Activated CD4-positive, alpha-beta memory T cell treated with anti-CD3 and anti-CD28 coated beads for 36 hours (primary cell): ENCODE measurements at places on chromosomes 7 and 10. TPM values are rescaled to one million over a fixed set of nuclear protein-coding genes. Genes with fewer than 3 reads are reported as not detected.

DNA sequence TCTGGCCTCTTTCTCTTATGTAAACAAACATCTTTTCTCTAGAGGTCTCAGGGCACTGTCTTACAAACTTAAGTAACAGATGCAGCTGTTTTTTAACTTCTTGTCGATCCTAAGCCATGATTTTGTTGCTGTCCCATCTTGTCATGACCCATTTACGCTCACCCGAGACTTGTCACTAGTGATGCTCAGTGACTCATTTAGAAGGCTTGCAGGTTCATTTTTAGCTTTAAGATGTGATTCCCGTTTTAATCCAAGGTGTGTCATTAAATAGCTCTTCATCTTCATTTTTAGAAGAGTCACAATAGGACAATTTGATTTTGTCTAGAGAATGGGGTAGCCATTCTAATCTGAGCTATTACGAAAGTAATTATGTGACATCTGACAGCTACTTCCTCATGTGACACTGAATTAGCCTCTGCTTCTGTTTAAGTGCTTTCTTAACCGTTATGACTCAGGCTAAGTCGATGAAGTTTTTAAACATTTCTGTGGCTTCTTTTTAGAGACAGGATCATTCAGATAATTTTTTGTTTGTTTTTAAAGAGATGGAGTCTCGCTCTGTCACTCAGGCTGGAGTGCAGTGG is 42.7 kb downstream of the SPDYE5 start:
- DNase-seq: no peak
- H3K4me3 ChIP-seq: no peak overlapping the region
- peak overlapping the region; percentile 2 for H3K27ac ChIP-seq
- no peaks in the 10 kb centered on the region for H3K36me3 ChIP-seq

The TMEM270 gene
- not detected for total RNA-seq

The HOXA3 gene
- total RNA-seq: not detected

- peaks cover 2% of the 10 kb centered on the region for H3K4me1 ChIP-seq
- no peak overlapping the region for H3K4me3 ChIP-seq
- no peak for DNase-seq
- no peak overlapping the region for H3K27ac ChIP-seq
- no peaks in the 10 kb centered on the region for H3K27me3 ChIP-seq
- H3K36me3 ChIP-seq: no peaks in the 10 kb centered on the region
These were observed 32.6 kb downstream of the ARHGAP21 start for GRCh38 chr10:24690961-24691512.

GRCh38 chr10:9921544-9921943 is 1096.1 kb upstream of the CELF2 start:
- H3K36me3 ChIP-seq: no peaks in the 10 kb centered on the region
- H3K4me1 ChIP-seq: no peaks in the 10 kb centered on the region
- peaks cover 1% of the 10 kb centered on the region for H3K27me3 ChIP-seq
- no peak for DNase-seq
- no peak overlapping the region for H3K27ac ChIP-seq
- no peak overlapping the region for H3K4me3 ChIP-seq

DNA sequence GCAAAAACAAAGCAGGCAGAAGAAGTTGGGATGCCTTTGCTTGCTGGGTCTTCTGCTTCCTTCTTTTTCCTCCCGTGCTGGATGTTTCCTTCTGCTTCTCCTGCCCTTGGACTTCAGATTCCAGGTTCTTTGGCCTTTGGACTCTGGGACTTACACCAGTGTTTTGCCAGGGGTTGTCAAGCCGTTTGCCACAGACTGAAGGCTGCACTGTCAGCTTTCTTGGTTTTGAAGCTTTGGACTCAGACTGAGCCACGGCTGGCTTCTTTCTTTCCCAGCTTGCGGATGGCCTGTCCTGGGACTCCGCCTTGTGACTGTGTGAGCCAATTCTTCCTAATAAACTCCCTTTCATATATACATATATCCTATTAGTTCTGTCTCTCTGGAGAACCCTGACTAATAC is 11.3 kb upstream of the LCOR start:
- DNase-seq: no peak
- H3K27me3 ChIP-seq: no peaks in the 10 kb centered on the region
- no peak overlapping the region for H3K4me3 ChIP-seq
- no peaks in the 10 kb centered on the region for H3K36me3 ChIP-seq
- no peak overlapping the region for H3K27ac ChIP-seq

DNA sequence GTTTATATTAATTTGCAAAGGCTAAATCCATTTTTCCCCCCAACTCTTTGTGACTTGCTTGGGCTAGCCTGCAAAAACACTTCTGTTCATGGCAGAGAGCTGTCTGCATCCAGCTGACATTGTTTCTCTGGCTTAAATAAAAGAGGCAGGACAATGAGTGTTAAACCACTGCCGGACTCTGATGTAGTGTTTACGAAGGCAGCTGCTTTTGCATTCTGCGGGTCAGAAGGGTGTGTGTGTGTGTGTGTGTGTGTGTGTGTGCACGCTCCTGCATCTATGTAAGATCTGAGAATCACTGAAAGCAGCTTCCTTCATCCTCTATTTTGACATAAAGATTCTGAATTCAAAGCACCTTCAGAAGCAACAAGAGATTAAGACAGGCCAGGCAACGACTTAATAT is 28.3 kb downstream of the NRP1 start:
- peaks cover 2% of the 10 kb centered on the region for H3K4me1 ChIP-seq
- H3K27ac ChIP-seq: no peak overlapping the region
- H3K27me3 ChIP-seq: peaks cover 2% of the 10 kb centered on the region
- DNase-seq: no peak
- H3K4me3 ChIP-seq: no peak overlapping the region
- H3K36me3 ChIP-seq: no peaks in the 10 kb centered on the region

DNA sequence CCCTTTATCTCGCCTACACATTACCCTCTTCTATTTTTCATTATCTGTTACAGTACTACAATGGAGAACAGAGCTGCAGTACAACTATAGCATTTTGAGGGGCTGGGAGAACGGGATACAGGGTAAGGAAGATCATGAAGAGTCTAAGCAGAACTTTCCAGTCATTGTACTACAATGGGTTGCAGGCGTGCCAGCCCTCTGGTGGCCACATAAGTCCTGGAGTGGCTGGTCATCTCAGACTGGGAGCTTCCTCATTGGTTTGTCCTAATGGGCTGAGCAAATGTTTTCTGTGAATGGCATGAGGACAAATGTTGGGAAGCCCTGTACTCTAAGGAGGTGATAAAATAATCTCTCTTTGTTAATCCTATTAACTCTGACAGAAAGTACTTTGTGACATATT is 33.0 kb downstream of the TMEM106B start:
- no peak for DNase-seq
- peaks cover under 1% of the 10 kb centered on the region for H3K27me3 ChIP-seq
- peaks cover 10% of the 10 kb centered on the region for H3K4me1 ChIP-seq
- no peak overlapping the region for H3K27ac ChIP-seq
- no peak overlapping the region for H3K4me3 ChIP-seq

GRCh38 chr7:55189146-55189766 is 170.4 kb downstream of the EGFR start:
- no peak overlapping the region for H3K27ac ChIP-seq
- no peak overlapping the region for H3K4me3 ChIP-seq
- H3K36me3 ChIP-seq: no peaks in the 10 kb centered on the region
- no peaks in the 10 kb centered on the region for H3K4me1 ChIP-seq
- DNase-seq: no peak
- H3K27me3 ChIP-seq: peaks cover 14% of the 10 kb centered on the region

The CAV1 gene
- 0.07 TPM for total RNA-seq

DNA sequence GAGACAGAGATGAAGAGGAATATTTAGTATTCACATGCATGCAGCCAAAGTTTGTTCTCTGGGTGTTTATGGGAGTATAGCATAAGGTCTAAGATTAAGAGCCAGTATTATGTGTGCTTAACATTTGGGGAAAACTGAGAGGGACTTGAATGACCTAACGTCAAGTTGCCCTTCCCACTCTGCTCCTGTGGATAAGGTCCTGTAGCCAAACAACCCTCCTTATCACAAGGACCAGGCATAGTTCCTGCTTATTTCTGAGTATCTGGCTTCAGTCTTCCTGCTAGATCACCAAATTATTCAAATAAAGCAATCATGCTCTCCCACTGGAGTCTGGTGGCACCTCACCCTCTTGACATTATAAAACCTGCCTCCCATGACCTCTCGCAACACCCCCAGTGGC is 137.9 kb upstream of the SEMA3E start:
- no peaks in the 10 kb centered on the region for H3K27me3 ChIP-seq
- H3K36me3 ChIP-seq: no peaks in the 10 kb centered on the region
- no peak overlapping the region for H3K27ac ChIP-seq
- no peak overlapping the region for H3K4me3 ChIP-seq
- no peaks in the 10 kb centered on the region for H3K4me1 ChIP-seq

DNA sequence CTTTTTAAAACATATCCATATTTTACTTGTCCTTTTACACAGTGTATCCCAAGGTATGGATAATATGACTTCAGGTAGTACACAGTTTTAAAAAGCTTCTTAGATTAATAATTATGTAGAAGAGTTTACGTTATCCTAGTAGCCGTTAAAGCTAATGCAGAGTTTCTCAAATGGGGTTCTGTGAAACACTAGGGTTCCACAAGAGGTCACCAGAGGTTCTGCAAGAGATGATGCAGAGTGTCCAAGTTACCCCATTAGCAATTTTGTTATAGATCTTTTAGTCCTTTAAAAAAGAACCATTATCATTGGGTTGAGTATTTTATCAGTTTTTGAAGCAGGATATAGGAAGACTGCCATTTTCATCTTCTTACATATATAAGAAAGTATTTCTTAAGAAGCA is 298.9 kb upstream of the HPS1 start:
- H3K4me3 ChIP-seq: no peak overlapping the region
- no peak overlapping the region for H3K27ac ChIP-seq
- H3K27me3 ChIP-seq: no peaks in the 10 kb centered on the region
- H3K4me1 ChIP-seq: no peaks in the 10 kb centered on the region
- DNase-seq: no peak
- H3K36me3 ChIP-seq: no peaks in the 10 kb centered on the region

- peaks cover 7% of the 10 kb centered on the region for H3K4me1 ChIP-seq
- DNase-seq: no peak
These were observed 215.0 kb downstream of the USP6NL start for GRCh38 chr10:11396311-11396955.

DNA sequence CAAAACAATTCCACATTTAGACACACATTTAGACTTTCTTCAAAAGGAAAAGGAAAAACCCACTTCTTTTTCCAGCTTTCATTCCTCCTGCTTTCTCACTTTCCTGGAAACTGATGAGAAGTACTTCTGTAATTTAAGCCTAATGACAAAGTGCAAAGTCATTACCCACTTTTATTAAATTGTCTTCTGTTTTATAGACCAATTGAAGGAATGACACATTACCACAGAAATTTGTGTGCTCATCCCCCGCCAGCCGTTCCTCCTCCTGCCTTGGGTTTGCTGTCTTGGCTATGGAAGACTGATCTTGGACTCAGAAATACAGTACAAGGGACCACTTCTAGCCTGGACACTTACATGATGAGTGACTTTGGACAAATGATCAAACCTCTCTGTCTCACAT is 717.8 kb downstream of the SORCS3 start:
- H3K4me3 ChIP-seq: no peak overlapping the region
- no peaks in the 10 kb centered on the region for H3K36me3 ChIP-seq
- H3K27ac ChIP-seq: no peak overlapping the region

- no peak for DNase-seq
- no peaks in the 10 kb centered on the region for H3K27me3 ChIP-seq
- H3K36me3 ChIP-seq: peaks cover 48% of the 10 kb centered on the region
- no peak overlapping the region for H3K4me3 ChIP-seq
These were observed 49.8 kb downstream of the SLC29A4 start for GRCh38 chr7:5332579-5332978.

DNA sequence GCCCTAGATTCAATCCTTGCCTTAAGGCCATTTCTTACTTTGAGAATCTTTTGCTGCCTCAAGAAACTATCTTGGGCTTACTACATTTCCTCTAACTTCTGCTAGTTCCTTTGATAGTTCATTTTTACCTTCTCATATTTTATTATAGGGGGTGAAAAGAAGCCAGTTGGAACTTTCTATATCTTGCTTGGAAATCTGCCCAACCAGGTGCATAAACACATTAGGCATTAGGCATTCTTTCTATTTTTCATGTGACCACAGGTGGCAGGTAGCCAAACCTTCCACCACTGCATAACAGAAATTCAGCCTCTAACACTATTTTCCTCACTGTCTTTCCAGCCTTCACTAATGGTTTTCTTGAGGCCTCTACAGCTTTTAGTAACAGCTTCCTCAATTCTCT is 300.0 kb upstream of the SP8 start:
- no peak for DNase-seq
- no peaks in the 10 kb centered on the region for H3K36me3 ChIP-seq
- H3K4me1 ChIP-seq: no peaks in the 10 kb centered on the region
- no peaks in the 10 kb centered on the region for H3K27me3 ChIP-seq
- H3K4me3 ChIP-seq: no peak overlapping the region
- no peak overlapping the region for H3K27ac ChIP-seq

DNA sequence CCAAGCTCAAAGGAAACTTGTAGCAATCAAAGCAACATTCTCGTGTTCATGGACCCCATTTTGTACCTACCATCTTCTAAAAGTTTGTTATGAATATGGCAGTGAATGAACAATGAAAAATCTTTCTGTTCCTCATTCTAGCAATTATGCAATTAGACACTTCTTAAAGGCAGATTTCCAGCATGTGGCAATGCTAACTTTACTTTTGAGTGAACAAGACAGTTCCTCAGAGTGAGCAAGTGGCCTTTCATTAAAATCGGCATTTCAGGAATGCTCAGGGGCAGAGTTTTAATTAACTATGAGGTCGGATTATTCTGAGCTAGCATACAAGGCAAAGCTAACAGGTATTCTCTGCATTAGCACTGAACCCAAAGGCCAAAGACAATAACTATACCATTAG is 48.4 kb upstream of the NFE2L3 start:
- no peak for DNase-seq
- H3K36me3 ChIP-seq: no peaks in the 10 kb centered on the region
- H3K4me1 ChIP-seq: peaks cover 15% of the 10 kb centered on the region
- no peak overlapping the region for H3K27ac ChIP-seq

DNA sequence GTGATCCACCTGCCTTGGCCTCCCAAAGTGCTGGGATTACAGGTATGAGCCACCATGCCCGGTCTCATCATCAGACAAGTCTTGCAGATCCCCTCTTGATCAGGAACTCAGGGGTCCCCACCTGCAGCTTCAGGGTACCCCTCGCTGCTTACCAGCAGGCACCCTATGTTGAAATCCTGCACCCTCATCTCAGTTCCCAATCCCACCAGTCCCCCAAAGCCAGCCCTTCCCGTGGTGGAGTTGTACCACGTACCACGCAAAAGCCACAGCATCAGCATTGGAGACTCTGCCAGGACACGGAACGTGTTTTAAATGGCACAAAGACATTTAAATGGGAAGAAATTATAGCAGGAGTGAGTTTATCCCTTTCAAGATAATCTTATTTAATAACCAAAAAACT is 202.0 kb downstream of the CUX1 start:
- no peak overlapping the region for H3K4me3 ChIP-seq
- H3K4me1 ChIP-seq: no peaks in the 10 kb centered on the region
- no peaks in the 10 kb centered on the region for H3K36me3 ChIP-seq
- no peak overlapping the region for H3K27ac ChIP-seq
- no peak for DNase-seq

DNA sequence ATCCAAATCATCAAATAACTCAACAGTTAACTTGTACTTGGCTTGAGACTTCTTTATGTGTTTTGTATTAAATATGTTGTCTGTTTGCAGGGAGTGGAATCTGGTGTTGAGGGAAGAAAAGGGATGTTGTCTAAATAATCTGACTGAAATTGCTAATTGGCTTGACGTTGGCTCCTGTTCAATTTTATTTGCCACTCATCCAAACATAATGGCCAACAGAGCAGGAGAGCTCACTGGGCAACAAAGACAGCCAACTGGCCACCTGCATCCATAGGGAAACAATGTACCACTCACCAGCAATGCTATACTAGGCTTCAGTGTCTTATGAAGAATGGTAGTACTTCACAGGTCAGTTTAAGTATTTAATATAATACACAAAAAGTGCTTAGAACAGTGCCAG is 80.5 kb downstream of the FAM13C start:
- no peaks in the 10 kb centered on the region for H3K27me3 ChIP-seq
- H3K4me1 ChIP-seq: no peaks in the 10 kb centered on the region
- no peak overlapping the region for H3K27ac ChIP-seq
- H3K4me3 ChIP-seq: no peak overlapping the region
- H3K36me3 ChIP-seq: no peaks in the 10 kb centered on the region
